ENCODE measurements at places on chromosomes 4 and X.

DNA sequence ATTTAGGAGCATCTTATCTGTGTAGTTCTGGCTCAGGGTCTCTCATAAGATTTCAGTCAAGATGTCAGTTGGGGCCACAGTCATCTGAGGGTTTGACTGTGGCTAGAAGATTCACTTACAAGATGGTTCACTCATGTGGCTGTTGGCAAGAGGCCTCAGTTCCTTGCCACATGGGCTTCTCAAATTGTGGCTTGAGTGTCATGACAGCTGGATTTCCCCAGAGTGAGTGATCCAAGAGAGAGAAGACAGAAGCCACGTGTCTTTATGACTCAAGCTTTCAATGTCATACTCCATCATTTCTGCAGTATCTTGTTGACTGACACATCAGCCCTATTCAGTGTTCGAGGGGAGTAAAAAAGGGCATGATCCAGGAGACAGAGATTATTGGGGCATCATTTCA lies 131.3 kb upstream of the AP1S2 start:
- no peak for DNase-seq

GRCh38 chr4:5133201-5133600 lies 81.9 kb downstream of the STK32B start:
- DNase-seq: no peak

DNA sequence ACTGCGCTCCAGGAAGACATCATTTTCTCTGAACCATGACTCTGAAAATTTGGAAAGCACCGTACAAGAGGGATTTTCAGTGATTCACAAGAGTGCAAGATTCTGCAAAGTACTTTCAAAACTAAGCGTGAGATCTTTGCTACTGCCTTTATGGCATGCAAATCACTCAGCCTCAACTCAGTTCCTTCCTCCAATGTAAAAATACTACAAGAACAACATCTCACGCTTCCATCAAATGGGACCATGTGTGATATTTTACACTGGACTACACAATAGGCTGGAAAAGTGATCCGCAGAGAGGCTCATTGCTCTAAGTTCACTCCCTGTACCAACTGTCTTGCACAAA lies 674 bp upstream of the IL15 start:
- DNase-seq: no peak

DNA sequence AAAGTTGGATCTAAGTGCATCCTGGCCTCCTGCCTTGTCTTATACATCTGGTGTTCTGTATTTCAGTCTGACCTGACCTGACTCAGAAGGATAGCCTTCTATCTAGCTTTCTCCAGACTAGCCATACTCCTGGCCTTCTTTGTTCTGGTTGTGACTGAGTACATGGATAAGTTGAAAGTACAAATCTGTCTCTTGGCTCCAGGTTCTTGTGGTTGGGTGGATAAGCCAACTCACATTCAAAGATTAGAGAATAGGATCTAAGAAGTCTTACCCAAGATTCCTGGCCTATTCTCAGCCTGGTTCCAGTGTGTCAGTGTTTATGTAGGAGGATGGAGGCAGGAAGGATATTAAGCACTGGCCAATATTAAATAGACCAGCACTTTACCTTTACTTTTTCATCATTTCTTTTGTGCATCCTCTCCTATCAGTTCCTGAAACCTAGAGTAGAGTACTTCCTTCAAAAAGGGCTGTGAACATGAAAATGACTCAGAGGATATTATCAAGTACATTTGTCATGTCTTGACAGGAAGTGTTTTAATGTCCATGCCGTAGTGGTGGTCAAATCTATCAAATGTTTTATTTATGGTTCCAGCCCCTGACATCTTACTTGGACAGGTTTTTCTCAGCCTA lies 123.5 kb downstream of the IL15 start:
- no peak for DNase-seq

DNA sequence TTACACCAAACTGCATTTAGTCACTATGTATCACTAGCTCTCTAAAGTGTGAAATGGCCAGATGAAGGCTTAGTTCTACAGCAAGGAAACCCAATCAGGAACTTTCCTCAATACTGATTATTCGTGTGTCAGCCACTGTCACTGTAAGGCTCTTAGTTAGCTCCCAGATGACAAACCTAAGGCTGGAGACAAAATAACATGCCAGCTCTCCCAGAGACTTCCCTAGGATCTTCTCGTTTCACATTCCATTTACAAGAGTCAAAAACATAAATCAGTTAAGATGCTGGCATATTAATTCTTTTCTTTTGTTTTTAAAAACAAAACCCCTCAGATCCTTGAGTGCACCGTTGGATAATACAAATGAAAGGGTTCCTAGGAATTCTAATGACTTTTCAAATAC lies 88.2 kb upstream of the TFDP3 start:
- DNase-seq: no peak

DNA sequence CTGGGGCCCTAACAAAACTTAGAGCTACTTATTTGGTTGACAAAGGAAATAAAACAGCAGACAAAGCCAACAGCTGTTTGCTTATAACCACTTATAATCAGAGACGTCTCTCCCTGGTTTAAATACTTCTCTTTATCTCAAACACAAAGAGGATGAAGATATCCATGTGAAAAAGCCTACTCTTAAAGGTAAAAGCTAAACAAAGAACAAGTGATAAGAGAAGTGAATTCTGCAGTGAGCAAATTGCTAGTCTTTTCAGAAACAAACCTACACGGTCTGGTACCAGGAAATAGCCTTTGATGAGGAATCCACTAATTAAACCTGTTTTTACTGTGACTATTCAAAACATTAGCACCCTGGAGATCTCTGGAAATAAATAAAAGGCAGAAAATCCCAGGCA lies 46.7 kb downstream of the GRIA3 start:
- no peak for DNase-seq

- DNase-seq: no peak
These were observed 23.1 kb upstream of the PHKA2 start for GRCh38 chrX:19007011-19007410.

- DNase-seq: no peak
These were observed 832.3 kb downstream of the RAB28 start for GRCh38 chr4:12651876-12652275.

DNA sequence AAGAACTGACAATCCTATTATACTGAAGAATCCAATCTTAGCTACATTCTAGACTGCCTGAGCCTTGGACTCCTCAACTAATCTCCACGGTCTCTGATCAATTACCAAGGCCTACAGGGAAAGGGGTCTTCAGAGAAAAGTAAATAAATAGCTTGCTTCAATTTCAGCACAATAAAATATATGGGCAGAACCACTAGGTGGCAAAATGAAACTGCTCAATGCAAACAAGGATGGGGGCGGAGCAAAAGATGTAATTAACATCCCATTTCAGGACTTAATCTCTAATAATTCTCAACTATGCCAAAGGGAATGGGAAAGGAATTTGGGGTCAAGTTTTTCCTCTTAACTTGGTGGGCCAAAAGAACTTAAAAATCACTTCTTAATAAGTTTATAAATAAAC lies 78.4 kb upstream of the MAP3K15 start:
- DNase-seq: no peak

- no peak for DNase-seq
These were observed 596.5 kb upstream of the INTU start for GRCh38 chr4:127036296-127036695.

DNA sequence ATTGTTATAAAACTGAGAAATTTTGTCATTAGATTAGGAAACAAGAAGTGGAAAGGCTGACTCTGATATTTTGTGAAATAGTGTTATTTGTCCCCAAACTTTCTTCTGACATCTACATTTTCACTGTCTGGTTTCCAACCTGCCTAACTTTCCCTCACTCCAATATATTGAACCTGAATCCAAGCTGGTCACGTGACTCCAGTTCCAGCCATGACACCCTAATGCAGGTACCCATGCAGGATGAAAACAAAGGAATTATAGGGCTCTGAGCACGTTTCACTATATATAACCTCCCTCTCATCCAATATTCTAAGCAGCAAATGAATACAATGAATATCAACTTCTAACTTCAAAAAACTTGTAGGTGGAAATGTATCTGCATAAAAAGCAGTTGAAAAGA lies 231.6 kb downstream of the TLL1 start:
- no peak for DNase-seq

- no peak for DNase-seq
These were observed 18.5 kb downstream of the ATP5ME start for GRCh38 chr4:655464-656151.

DNA sequence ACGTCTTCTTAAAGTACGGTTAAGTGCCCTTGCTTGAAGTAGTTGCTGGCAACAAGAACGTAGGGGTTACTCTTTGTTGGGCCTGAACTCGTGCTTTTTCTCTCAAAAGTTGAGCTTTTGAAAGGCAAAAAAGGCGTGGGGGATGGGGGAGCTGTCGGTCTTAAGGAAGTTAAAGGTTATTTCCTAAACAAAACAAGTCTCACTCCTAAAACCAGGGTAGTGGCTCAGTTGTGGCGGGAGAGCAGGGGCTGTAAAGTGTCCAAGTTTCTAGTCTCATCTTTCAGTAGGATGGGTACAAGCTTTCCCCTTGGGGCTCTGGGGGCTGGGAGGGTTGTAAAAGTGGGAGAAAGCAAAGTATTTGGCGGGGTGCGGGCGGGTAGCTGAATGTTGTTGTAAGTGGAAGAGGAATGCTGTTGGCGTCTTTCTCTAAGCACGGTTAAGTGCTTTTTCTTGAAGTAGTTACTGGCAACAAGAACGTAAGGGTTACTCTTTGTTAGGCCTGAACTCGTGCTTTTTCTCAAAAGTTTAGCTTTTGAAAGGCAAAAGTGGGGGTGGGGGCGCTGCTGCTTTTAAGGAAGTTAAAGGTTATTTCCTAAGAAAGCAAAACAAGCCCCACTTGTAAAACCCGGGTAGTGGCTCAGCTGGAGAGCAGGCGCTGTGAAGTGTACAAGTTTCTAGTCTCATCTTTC lies 904 bp upstream of the WDR1 start:
- DNase-seq: no peak

- no peak for DNase-seq
These were observed 2.1 kb upstream of the PCDH7 start for GRCh38 chr4:30718021-30718542.

GRCh38 chr4:102473476-102473875 lies 27.7 kb upstream of the NFKB1 start:
- no peak for DNase-seq

GRCh38 chr4:77881460-77882295 lies 19.0 kb downstream of the MRPL1 start:
- no peak for DNase-seq

- no peak for DNase-seq
These were observed at the start of gene CXCL11 for GRCh38 chr4:76035799-76036380. Gene CXCL11 (minus strand): TSS chr4:76036070. CDS start chr4:76035987, 83 bp downstream.

DNA sequence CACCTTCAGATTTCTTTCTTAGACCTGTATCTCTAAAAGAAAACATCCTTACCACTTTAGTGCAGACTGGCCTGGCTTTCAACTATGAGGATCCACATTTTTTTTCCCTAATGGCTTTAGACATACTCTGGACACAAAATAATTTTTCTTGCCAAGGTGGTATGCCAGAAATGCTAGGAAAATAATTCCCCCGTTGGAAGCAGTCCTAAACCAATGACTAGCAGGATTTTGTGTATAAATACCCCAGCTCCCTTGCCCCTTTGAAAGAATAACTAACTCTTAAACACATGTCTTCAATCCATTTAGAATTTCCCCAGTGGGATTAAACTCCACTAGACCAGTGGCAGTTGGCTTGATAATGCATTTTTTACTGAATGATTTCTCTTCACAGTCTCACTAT lies 500.5 kb upstream of the FTHL17 start:
- no peak for DNase-seq

- no peak for DNase-seq
These were observed 7.0 kb upstream of the TMSB4X start for GRCh38 chrX:12967711-12968465.

GRCh38 chr4:95061220-95061619 lies 303.5 kb downstream of the BMPR1B start:
- no peak for DNase-seq

- DNase-seq: no peak
These were observed 16.1 kb downstream of the IGSF1 start for GRCh38 chrX:131273011-131273410.

DNA sequence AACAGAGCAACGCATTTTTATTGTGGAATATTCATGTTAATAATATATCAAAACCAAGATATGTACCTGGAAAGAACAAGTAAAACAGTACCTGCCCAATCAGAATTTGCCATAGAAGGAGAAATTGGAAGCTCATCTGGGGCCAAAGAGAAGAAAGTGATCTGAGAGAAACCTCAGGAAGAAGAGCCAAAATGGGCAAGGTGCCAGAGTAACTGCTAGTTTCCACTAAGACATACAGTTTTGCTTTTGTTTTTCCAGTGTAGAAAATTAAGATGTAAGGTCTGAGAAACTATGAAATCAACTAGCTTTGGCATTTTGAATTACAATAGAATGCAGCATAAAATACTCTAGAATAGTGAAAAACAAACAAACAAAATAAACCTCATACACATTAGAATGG lies 2201.2 kb downstream of the ARAP2 start:
- DNase-seq: peak; percentile 3

DNA sequence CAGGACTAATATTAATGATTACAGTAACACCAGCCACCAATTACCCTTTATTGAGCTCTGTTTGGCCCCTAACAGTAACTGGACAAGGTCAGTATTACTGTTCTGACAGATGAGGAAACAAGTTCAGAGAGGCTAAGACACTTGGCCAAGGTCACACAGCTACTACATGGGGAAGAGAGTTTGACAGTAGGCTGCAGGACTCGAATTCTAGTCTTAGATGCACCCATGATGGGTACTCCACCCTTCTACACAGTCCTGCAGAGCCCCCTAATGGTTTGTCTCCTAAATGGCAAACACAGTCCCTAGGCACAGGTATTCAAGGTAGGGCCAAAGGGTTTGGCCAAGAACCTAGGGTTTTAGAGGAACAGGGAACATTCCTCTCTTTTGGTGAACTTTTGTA lies 93.9 kb downstream of the NSUN7 start:
- no peak for DNase-seq

DNA sequence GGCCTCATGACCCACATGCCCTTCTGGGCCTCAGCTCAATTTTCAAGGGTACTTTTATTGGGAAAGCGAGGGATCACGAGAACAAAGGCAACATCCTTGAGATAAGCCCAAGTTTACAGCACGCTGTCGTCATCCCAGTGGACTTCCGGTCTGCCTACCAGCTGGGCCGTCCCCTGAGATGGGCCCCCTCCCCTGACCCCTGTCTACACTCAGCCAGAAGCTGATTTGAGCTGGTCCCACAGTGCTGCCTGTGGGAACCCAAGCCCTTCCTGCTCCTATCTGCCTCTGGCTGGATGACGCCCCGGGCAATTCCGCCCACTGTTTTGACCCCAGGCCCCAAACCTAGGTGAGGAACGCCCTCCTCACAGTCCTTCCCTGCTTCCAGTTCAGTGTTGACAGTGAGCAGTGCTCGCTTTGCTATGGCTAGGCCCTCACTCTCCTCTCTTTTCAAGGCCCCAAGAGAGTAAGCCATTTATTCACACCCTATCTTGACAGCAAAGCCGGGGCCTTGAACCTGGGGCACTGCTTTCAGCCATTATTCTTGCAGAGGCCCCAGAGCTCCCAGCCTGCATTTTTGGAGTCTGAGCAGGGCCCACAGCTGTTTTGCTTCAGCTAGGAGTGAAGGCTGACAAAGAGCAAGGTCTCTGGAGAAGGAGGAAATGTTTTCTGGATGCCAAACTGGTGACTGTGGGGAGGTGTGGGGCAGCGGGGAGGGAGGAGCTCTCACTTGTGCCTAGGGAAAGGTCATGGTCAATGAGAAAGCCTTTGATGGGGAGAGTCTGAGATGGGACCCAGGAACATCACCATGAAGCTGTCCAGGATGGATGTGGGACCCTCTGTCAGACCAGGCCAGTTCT lies 164.6 kb upstream of the BCOR start:
- DNase-seq: no peak
